ENCODE measurements at places on chromosomes 4 and X. TPM values are rescaled to one million over a fixed set of nuclear protein-coding genes. Genes with fewer than 3 reads are reported as not detected.

DNA sequence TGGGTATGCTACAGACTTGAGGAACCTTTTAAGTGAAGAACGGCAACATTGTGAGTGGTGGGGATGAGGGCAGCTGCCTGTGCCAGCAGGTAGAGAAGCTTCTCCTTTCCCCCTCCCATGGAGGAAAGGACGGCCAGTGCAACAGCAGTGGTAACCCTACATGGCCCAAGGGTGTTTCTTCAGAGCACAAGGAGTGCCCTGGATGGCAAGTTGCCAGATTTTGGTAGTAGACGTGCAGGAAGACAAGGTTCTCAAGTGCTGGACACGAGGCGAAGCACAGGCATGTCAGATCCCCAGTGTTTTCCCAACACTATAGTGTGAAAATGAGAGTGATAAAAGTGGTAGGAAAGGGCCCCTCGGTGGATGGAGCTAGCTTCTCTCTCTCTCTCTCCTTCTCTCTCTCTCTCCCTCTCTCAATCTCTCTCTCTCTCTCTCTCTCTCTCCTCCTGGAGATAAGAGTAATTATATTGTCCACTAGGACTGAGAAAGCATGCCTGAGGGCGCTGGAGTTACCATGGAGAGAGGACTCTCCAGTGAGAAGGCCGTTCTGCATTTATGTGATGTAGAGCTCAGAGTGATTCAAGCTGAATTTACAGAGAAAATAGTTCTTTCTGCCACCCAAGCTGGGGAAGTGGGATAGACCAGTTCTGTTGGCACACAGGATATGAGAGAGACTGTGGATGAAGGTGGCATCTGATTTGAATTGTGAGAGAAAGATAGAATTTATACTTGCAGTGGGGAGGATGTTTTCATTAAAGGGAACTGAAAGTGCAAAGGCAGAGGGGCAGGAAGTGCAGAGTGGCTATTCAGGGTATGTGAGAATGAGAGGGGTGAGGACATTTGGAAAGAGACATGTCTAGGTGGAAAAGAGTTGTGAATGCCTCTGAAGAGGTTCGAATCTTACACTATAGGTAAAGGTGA lies 25.7 kb upstream of the TRPC3 start:
- DNase-seq, result no peak

DNA sequence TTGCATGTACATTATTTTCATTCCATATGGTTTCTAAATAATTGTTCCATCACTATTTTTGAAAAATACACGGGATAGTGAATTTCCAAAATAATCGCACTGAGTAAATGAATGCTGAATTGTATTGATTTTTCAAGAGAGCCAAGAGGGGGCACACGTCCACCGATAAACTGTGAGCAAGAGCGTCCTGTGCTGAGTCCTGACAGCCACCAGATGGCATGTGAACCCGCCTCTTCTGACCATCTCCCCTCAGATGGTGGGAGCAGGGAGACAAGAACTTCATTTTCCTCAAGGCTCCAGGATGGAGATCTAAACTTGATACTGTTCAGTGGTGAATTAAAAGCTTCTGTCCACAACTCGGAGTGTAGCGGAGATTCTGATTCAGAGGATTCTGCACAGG lies 30.6 kb upstream of the IL9R start:
- DNase-seq, result no peak

Gene EIF1AX
- 75.0 TPM for total RNA-seq

- no peak for DNase-seq
Measured at GRCh38 chrX:55867708-55868107, 150.2 kb downstream of the RRAGB start.

GRCh38 chrX:2673611-2674010 lies 17.5 kb upstream of the CD99 start:
- no peak for DNase-seq

GRCh38 chrX:13487731-13488505 lies 81.5 kb upstream of the EGFL6 start:
- no peak for DNase-seq

GRCh38 chr4:15376145-15376544 lies 51.7 kb upstream of the C1QTNF7 start:
- DNase-seq, result no peak

Gene MAGED1
- 363 TPM for total RNA-seq

Gene GUCY1A1
- 52.2 TPM for total RNA-seq

DNA sequence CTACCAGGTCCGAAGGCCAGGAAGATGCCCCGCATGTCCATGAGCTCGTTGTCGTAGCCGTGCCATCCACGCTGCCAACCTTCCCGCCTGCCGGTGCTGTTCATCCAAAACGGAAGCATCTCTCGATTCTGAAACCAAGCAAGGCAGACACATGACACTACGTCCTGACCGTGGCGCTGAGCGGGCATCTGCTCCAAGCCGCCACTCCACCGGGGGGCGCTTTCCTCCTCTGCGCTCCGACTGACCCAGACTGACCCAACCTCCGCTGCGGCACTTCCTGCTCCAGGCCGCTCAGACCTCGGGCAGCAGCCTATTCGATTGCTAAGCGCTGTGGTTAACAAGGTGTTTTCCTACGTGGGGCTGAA lies 120.5 kb downstream of the ENPP6 start:
- DNase-seq, result no peak

Gene CYSLTR1
- total RNA-seq, result 0.68 TPM

- DNase-seq, result no peak
Measured at GRCh38 chr4:86033171-86033570, 326.7 kb downstream of the MAPK10 start.

Gene GAGE1
- total RNA-seq, result not detected

Gene NPY1R
- 0.62 TPM for total RNA-seq

DNA sequence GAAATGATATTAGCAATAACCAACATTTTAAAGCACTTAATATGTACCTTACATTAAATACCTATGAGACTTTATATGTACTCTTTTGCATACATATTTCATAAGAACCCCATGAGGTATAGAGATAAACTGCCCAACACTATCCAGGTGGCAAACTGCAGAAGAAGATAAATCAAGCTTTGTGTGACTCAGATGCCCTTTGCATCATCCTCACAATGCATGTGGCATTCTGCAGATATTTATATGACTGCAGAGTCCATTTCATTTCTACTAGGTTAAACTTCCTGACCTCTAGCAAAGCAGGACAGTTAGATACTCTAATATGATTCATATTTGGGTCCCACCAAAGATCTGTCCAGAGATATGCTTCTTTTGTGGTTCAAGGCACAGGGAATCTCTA lies 85.6 kb upstream of the RASGEF1B start:
- DNase-seq, result no peak

DNA sequence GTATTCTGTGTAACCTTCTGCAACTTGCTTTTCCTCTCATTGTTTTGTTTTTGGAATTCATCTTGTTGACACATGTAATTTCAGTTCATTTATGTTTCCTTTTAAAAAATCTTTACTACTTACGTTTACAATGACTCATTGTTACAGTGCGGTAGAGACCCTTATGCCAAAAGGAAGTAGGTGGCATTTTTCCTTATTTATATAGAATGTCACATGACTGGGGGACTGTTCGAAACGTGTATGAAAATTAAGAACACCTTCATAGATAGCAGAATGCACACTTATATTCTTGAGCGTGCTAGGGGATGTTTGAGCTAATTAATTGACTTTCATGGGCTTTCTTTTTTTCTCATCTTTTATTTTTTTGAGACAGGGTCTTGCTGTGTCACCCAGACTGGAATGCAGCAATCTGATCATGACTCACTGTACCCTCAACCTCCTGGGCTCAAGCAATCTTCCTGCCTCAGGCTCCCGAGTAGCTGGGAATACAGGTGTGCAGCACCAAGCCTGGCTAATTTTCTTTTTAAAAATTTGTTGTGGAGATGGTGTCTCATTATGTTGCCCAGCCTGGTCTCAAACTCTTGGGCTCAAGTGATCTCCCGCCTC lies 7.3 kb downstream of the REPS2 start:
- no peak for DNase-seq

DNA sequence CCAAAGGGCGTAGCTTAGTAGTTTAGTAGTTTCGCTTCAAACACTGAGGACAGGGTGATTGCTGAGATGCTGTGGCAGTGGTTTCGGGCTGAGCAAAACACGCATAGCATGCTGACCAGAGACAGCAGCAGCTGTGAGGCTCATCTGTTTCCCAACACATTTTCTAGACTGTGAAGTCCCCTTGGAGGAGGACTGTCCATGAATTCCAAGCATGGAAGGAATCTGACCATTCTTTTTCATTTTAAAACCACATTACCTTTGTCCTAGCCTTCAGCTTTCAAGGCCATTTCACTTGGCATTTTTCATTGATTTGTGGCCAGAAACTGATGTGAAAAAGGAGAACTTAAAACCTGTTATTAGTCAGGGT lies 240.9 kb downstream of the PALLD start:
- no peak for DNase-seq

DNA sequence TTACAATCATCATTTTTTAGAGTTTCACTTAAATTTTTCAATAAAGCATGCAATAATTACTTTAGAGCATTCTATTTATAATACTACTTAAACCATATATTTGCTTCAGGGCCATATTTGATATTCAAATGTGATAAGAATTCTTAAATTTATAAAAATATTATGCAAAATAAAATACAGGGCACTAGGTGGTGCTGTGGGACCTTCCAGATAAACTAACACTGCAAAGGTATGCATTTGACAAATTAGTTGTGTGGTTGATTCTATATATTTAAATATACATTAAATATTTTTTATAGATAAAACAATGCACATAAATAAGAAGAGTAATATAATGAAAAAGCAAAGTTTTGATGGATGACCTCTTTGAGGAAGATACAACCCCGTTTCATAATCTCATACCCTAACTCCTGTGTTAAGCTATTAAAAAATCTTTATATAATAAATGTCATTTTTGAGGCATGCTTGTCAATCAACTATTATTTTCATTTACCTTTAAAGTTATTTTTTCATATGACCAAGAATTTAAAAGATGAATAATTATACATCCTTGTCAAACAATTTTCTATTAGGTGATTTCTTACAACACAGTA lies 128.4 kb downstream of the REELD1 start:
- DNase-seq, result no peak

DNA sequence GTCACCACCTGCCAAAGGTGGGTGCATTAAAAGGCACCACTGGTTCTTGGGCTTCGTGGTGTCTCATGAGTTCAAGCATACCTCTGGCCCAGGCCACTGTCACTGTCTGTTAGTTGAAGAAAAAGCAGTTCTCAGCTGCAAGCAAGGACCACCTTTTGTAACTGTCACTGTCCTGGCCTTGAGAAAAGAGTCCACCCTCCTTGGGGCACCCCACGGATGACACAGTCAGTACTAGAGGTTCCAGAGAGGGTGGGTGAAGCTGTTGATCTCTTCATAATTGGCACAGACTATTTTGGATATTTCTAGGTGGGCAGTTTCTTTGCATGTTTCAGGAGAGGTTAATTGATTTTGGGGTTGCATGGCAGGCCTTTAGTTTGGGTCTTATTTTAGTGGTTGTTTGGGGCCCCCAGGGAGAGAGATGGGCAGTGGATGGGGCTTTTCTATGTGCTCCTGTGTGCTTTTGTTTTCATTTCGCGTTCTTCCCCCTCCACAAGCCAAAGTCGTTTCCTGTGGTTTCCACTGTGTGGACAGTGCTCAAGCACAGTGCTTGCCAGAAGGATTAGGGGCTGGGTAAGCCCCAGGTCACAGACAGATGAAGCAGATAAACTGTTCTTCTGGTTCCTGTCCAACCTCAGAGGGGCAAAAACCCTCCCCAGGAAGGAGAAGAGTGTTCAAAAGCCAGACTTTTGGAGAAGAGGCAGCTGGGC lies 156.2 kb upstream of the PPP1R2C start:
- no peak for DNase-seq

Gene MAMLD1
- total RNA-seq, result 0.93 TPM

Gene LUZP4
- not detected for total RNA-seq

DNA sequence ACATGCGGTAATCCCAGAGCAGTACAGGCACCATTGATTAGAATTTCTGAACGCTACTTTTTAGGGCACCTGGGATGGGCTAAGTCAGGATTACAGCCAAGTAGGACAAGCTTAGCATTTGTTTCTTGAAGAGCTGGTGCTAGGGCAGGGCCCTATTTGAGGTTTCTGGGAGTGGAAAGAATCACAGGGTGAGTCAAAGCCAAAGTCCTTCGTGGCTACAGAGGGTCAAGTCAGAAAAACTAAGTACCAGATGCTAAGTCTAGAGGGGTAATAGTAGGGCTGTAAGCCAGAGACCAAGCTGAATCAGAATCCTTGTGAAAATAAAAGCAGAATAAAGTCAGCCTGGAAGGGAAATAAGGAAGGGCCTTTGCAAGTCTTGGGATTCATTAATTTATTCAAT lies 448.6 kb downstream of the ZIC3 start:
- no peak for DNase-seq

Gene FAAH2
- 11.2 TPM for total RNA-seq

Gene TBC1D14
- total RNA-seq, result 58.2 TPM

DNA sequence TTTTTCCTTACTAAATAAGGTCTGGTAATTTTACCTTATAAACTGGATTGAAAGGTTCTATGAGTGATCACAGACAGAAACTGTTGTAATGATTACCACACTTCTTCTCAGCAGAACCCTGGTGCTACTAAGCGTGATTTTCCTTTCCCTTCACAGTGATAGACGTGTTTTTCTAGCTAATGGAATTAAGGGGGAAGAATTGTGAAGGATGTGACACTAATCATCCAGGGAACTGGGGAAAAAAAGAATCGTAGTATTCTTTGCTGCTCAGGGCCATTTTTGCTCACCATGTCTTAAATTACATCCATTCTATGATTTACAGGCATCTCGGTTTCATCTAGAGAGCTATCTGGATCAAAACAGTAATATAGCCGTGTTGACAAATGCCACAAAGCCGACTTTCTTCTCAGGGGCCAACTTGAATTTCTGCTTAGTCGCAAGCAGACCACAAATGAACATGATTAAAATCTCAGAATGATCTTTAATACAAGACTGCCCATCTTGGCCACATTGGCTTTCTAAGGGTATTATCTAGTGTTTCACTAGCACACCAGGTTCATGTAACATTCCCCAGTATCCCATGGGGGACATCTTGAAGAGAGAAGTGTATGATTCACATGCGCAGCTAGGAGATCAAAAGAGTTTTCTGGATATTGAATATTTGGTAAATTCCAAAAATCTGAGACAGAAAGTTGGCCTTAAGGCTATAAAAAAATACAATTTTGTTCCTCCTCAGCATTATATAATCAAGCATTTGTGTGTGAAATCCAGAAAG lies 154.0 kb downstream of the UGT8 start:
- DNase-seq, result no peak

DNA sequence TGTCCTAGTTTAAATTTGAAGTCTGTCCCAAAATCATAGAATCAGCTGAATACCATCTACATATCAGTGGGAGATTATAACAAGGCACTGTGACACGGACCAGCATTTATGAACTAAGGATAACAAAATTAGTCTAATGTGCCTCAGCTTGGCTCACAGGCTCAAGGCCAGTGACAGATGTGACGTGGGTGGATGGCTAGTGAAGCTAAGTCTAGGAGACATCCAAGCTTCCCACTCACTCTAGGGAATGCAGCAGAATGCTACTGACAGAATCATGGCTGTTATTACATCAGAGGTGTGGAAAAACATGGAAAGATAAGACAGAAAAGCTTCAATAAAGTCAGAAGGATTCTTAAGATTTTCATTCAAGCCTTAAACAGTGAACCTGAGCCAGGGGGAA lies 329.9 kb downstream of the NAF1 start:
- no peak for DNase-seq

- DNase-seq, result no peak
Measured at GRCh38 chr4:46387956-46388355, 2.0 kb downstream of the GABRA2 start.

Gene AMBN
- 0.14 TPM for total RNA-seq

Gene SHROOM4
- total RNA-seq, result 15.4 TPM

All from mesothelial cell of epicardium (in vitro differentiated cells).